ENCODE measurements at places on chromosomes 3 and 15. TPM values are rescaled to one million over a fixed set of nuclear protein-coding genes. Genes with fewer than 3 reads are reported as not detected.

ACP3 gene
- 0.44 TPM for total RNA-seq

GRCh38 chr15:99719096-99719541 is 14.1 kb downstream of the LYSMD4 start:
- DNase-seq: no peak
- H3K4me1 ChIP-seq: peaks cover 42% of the 10 kb centered on the region
- peaks cover 4% of the 10 kb centered on the region for H3K36me3 ChIP-seq
- no peak overlapping the region for H3K4me3 ChIP-seq
- H3K27me3 ChIP-seq: no peaks in the 10 kb centered on the region

ACSBG1 gene
- total RNA-seq: 0.22 TPM

DNA sequence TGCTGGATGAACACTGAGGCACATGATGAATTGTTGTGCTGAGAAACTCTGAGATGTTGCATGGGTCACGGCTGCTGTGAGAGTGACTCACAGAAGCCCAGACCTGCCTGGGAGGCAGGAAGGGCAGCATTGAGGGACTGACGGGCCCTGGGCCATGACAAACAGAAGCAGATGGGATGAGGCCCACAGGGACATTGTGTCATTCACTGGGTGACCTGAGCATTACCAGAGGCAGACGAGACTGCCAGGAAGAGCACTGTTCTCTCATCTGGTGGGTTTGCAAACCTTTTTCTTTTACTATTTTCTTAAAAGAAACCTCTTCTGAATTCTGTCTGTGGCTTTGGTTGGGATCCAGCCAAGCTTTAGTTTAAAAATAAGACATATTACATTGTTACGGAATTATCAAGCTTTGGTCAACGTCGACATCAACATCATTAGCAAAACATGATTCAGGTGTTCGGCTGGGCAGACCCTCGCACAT is 67.8 kb downstream of the BDH1 start:
- H3K27me3 ChIP-seq: no peaks in the 10 kb centered on the region
- peak; percentile 68 for DNase-seq
- no peak overlapping the region for H3K4me3 ChIP-seq
- H3K36me3 ChIP-seq: no peaks in the 10 kb centered on the region
- H3K27ac ChIP-seq: no peak overlapping the region
- H3K4me1 ChIP-seq: peaks cover 29% of the 10 kb centered on the region

DNA sequence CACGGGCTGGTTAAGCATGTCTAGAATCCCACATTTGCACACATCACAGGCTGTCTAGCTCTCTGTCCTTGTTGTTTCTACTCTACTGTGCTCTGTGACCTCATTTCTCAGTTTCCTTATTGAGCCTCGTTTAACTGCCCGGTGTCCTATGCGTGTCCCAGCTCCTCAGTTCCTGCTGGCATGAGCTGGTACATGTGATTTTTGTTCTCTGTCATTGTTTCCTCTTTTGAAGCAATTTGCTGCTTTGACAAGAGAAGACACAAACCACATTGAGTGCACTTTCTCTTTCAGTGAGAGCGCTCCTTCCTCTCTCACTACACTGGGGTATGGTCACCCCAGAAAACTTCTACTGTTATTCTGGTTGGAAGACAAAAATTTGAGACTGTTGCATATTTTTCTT is 563.5 kb downstream of the PDCD6IP start:
- DNase-seq: peak; percentile 49
- H3K27me3 ChIP-seq: no peaks in the 10 kb centered on the region
- H3K36me3 ChIP-seq: no peaks in the 10 kb centered on the region

Data from muscle of leg (tissue), 16 donors.